Endothelial cell (in vitro differentiated cells): ENCODE measurements at places on chromosomes 7 and 10. TPM values are rescaled to one million over a fixed set of nuclear protein-coding genes. Genes with fewer than 3 reads are reported as not detected.

The PKD2L1 gene
- total RNA-seq = 0.44 TPM

The GIMAP7 gene
- 2.2 TPM for total RNA-seq

The CPA2 gene
- not detected for total RNA-seq

The GTPBP4 gene
- 46.2 TPM for total RNA-seq

The MOGAT3 gene
- total RNA-seq = not detected

The EIF5AL1 gene
- 0.59 TPM for total RNA-seq

The PFKP gene
- total RNA-seq = 52.3 TPM

The NKX2-3 gene
- 0.82 TPM for total RNA-seq

The PDSS1 gene
- total RNA-seq = 8.0 TPM

The MAGI2 gene
- 6.3 TPM for total RNA-seq

The PTPRZ1 gene
- total RNA-seq = 2.5 TPM
